DMS 273 treated with DMSO at 0.1 percent for 48 hours (cell line): ENCODE measurements at places on chromosomes 7 and 10.

DNA sequence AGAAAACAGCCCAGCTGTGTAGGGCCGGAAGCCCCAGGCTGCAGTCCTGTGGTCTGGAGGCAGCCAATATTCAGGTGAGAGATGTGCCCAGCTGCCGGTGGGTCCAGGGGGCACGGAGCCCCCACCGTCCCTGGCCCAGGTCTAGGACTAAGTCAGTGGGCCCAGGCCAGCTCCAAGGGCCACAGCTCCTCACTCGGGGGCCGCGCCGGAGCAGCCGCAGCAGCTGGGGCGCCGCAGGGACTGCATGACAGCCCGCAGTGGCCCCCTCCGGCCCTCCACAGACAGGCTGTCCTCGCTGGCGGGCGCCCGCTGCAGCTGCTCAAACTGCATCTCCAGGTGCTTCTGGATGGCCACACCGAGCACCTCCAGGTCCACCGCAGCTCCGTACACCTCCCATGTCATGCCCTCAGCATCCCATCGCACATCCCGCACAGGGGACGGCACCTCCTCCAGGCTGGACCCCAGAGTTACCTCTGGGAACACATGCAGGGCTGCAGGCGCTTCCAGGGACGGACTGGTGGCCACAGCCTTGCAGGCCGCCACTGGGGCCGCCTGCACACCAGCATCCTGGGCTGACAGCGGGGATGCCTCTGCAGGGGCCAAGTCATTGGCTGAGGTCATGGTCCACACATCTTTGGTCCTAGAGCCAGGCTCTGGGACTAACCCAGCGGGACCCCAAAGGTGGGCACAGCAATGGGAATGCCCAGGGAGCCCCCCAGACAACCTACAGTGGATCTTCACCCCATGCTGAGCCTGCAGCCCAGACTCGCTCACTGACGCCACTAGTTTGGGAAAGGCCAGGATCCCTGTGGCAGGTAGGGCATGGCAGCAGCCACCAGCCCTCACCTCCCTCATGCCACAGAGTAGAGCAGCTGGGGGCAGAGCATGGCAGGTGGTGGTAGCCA is 7.0 kb downstream of the GPRIN2 start:
- no peak for DNase-seq

GRCh38 chr10:112434988-112435619 is 11.6 kb downstream of the ZDHHC6 start:
- DNase-seq, result no peak

DNA sequence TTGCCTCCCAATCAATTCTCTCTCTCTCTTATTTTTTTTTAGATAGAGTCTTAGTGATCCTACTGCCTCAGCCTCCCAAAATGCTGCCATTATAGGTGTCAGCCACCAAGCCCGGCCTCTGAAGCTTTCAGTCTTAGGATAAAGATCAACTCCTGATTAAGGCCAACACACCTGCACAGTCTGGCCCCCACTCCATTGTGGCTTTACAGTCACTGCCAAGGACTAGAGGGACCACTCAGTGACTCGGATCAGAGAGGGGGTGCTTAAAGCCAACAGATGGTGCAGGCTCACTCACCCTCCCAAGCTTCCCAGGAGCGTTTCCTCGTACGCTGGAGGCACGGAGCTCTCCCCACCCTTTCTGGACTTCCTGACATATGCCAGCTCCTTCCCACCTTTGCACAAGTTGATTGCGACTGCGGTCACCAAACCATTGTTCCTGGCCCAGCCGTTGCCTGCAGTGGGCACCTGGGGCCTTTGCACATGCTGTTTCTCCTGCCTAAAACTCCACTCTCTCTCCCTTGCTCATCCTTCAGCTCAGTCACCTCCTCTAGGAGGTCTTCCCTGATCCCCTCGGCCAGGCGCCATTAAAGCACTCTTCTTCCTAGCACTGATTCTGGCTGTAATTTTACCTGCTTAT is 1.7 kb upstream of the CDH23 start:
- DNase-seq, result no peak

DNA sequence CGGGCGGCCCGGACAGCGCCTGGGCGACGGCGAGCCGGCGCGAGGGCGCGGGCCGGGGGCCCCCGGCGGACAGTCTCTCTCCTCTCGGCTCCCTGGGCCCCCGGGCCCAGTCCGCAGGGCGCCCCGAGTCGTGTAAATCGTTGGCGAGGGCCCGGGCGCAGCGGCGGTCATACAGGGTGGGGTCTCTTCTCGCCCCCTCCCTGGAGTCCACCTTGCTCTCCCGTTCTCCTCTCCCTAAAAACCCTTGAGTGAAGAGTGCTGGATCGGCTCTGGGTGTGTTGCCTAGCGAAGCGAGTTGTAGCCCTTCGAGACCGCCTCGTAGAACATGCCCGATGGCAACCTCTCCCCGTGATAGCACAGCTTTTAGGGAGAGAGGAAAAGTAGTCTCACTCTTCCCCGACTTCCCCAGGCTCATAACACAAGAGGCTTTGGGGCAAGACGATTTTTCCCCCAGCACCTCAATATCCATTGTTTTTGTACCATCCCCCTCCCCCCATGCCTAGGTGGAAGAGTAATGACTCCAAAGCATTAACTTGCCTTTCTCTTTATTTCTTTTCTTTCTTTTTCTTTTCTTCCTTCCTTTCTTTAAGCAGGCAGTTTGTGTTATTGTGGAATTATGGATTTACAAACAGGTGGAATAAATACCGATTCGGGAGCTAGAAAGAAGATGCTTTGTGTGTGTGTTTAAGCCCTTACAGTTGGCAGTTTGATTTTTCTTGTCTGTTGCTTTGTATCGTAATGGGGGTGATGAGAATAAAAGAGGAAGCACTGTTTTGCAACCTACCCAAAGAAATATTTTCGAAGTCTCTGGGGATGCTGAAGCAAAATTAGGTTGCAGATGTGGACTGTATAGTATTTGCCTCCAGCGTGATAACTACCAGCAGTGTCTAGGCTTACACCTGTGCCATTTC is 822 bp downstream of the SHOC2 start:
- DNase-seq, result peak; percentile 3

DNA sequence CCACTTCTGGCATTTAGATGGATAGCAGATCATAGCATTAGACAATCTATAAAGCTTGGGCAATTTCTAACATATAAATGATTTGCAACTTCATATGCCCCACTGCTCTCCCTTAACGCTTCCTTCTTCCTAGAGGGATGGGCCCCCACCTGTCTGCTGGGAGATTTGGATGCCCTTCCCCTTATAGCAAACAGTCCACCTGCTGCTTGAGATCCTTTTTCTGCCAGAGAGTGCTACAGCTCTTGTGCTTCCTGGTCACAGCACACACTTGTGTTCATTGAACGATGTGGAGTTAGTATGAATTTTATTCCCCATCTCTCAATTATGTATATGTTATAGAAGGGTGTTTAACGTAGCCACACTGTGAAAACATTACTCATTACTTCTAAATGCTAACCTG is 10.4 kb upstream of the PCGF5 start:
- no peak for DNase-seq

- no peak for DNase-seq
Measured at GRCh38 chr7:130699686-130700085, 13.3 kb upstream of the TSGA13 start.

DNA sequence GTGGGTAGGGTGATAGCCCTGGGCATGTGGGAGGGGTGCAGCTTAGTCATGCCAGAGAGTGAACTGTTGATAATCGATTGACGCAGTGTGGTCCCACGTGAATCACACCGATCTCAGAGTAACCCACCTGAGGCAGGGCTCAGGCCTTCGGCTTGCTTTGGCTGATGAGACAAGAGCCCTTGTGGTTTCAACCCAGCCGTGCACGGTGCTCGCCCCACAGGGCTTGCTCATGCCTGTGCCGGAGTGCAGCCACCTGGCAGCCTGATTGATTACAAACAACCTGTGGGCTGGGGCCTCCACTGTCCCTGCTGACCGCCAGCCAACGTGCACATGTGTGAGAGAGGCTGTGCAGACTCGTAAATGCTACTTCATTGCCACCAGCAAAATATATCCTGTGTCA is 144.9 kb upstream of the ADARB2 start:
- DNase-seq, result no peak

GRCh38 chr7:92282930-92283329 is 37.2 kb downstream of the ANKIB1 start:
- DNase-seq, result no peak

GRCh38 chr10:113849140-113849803 is 4.6 kb downstream of the DCLRE1A start:
- DNase-seq, result no peak

- DNase-seq, result no peak
Measured at GRCh38 chr10:14580671-14581332, 193.9 kb downstream of the FAM107B start.

DNA sequence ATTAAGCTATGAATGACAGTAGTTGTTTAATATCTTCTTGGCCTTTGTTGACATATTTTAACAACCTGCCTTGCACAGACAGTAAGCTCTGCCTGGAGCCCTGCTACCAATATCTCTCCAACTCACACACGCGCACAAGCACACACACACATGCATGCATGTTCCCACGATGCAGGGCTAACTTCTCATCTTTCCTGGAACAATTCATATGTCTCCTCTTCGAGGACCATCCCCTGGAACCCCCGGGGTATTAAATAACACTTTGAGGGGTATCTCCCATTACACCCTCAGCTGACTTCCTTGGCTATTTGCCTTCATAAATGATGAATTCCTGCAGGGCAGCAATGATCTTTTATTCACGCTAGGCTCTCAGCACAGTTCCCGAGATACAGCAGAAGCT is 258.0 kb downstream of the TRIL start:
- DNase-seq, result no peak

- DNase-seq, result no peak
Measured at GRCh38 chr7:105205592-105206237, 183.0 kb downstream of the SRPK2 start.

DNA sequence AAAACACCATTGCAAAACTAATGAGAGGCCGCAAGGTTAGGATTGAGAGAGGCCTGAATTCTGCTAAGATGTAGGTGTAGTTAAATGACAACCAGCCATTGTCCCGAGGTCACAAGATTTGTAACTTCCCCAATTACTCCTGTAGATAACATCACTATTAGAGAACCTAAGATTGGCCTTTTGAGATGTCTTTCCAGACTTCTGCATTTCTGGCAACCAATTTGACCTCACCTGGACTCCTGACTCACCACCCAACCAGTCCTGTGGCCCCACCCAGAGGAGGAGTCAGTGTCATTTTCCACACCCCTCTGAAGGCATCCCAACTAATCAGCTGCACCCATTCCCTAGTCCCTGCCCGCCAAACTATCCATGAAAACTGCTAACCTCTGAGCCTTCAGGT is 115.7 kb downstream of the PRKAG2 start:
- DNase-seq, result no peak

DNA sequence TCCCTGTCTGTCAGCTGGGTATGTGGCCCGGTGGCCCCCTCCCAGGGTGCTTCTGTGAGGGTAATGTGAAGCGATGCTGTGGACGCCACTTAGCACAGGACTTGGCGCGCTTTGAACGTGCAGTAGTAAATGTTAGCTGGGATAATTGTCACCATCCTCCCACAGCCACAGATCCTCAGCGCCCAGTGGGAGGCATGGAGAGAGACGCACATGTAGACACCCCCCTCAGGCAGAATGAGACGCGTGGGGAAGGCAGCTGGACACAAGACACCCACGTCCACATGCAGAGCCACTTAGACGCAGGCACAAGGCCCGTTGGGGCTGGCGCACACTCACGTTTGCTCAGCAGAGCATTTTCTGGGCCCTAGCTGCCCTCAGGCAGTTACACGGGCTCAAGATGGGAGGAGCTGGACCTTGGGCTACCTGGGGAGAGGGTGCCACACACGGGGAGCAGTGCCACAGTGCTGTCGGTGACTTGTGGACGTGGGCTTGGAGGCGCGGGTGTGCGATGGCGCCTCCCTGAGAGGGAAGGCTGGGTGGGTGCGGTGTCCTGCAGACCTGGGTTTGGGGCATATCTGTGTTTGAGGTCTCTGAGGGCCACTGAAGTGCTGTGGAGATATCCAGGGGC is 26.4 kb downstream of the ADCYAP1R1 start:
- no peak for DNase-seq

DNA sequence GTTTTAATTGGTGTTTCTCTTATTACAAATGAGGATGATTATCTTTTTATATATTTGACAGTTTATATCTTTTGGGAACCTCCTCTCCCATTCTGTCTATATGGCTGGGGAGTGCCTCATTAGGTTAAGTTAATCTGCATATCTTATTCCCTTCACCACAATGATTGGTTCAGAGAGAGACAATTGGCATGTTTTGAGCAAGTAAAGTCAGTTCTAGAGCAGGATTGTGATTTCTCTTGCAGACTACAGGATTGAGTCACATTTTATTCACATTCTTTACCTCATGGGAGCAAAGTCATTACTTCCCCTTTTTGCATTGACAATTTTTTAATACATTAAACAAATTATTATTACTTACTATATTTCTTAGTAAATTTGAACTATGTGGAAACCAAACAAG is 345.6 kb downstream of the MDFIC start:
- DNase-seq, result no peak

GRCh38 chr7:115962340-115962739 is 68.2 kb downstream of the TFEC start:
- no peak for DNase-seq

DNA sequence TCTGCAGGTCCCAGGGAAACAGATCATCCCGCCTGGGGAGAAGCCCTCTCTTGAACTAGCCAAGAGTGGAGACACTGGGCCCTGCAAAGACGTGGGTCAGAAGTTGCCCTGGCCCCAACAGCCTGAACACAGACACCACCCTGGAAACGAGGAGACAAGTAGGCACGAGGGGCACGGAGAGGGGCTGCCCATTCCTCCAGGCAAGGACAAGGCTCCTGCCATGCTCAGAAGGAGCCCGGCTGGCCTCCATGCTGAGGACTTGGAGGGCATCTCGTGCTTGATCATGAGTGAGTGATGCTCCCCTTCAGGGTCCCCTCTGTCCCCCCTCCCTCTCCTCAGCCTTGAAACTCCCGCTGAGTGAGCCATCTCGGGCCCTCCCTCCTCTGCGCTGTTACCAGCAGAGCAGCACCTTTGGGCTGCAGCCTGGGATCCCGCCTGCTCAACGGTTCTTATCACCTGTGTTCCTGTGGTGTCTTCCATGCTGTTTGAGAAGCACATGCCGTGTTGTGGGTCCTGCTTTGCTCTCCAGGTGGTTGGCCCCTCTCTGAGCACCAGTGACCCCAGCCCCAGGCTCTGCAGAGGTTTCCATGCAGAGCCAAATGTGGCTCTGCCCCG is 544.3 kb downstream of the TCERG1L start:
- no peak for DNase-seq

- DNase-seq, result no peak
Measured at GRCh38 chr7:22811746-22812280, 10.8 kb downstream of the TOMM7 start.

DNA sequence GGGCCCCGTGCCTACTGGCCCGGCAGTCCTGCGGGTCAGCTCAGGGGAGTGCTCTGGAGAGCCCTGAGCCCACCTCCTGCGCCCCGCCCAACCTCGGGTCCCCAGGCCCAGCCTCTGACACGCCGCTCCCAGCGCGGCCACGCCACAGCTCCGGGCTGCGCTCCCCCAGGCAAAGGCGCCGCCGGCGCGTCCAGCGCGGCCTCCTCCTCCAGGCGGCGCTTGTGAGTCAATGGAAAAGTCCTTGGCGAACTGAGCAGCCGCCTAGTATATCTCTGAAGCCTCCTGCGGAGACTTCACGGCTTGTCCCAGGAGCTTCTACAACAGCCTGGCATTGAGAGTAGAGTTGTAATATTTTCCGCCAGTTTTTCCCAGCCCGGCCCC is 29.5 kb upstream of the BMS1 start:
- peak; percentile 6 for DNase-seq

GRCh38 chr7:140876519-140877248 is 48.0 kb downstream of the BRAF start:
- DNase-seq, result no peak

GRCh38 chr10:103241262-103242011 is 4.2 kb upstream of the RPEL1 start:
- no peak for DNase-seq
